ENCODE measurements at places on chromosomes 12 and 14.

GRCh38 chr14:55329999-55330710, 58.9 kb downstream of the FBXO34 start:
- DNase-seq: no peak

DNA sequence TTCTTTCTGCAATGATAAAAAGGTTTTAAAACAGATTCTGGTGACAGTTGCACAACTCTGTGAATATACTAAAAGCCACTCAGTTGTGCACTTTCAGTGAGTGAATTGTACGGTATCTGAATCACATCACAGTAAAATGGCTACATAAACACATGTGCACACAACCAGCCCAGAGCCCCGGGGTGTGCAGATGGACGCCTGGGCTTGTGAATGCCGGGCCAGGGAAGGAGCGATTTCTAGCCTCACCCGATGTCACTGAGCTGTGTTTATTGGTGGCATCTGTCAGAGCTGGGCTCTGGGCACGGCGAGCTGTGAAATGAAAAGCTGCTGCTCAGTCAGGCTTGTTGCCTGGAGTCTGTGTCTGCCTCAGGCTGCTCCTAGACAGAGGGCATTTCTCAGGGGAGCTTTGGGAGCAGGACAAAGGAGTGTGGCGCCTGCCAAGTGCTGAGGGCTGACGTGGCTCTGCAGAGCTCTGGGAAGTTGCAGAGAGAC, 25.9 kb downstream of the RHOF start:
- DNase-seq: no peak

DNA sequence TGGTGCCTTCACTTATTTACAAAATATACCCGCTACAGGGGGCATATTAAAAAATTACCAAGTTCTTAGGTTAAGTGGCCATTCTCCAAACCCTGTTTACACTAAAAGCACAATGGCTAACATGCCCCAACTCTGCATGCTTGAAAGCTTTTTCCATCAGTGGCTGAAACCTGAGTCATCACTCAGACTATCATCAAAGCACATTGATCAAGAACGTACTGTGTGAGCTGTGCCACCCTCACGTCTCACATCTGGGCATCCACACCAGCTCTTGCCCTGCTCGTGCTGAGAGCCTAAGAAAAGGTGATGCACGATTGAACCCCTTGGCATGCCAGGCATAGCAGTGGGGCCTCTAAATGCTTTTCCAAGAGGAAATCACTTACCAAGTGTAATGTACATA, 13.2 kb downstream of the AQP6 start:
- no peak for DNase-seq

- DNase-seq: no peak
Measured at GRCh38 chr12:39081910-39082309, 176.5 kb upstream of the CPNE8 start.

- no peak for DNase-seq
Measured at GRCh38 chr12:101287357-101287756, 7.5 kb downstream of the UTP20 start.

DNA sequence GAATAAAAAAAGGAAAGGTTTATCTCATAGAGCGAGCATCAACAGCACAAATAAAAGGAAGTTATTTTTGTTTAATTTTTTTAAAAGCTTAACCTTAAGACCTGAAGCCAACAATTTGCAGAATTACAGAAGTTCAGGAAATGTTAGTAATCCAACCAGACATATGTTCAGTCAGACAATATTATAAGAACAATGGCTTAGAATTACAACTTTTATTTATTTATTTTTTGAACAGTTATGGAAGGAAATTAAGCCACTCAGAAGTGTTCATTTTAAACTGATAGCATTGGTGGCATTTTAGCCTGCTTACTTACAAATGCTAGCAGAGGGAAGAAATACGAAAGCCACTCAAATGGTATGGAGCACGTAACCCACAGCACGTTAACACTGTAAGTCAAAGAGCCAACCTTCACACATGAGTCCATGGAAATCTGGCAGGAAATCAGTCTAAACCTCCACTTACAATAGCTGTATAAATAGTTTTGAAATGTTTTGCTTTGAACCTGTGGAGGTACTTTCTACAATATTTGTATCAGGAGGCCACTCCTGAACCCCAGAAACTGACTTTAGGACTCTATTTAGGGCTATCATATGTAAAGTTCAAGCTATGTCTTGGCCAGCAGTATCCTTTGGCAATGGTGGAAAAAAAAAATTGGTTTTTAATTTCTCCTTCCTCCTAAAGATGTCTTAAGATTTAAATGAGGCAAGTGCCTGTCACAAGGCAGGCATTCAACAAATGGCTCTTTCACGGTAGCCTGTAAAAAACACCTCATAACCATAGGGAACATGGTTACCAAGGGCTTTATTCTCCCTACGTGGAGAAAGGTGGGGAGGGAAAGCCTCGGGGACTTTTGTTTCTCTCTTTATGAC, 102.3 kb downstream of the ITPR2 start:
- no peak for DNase-seq

DNA sequence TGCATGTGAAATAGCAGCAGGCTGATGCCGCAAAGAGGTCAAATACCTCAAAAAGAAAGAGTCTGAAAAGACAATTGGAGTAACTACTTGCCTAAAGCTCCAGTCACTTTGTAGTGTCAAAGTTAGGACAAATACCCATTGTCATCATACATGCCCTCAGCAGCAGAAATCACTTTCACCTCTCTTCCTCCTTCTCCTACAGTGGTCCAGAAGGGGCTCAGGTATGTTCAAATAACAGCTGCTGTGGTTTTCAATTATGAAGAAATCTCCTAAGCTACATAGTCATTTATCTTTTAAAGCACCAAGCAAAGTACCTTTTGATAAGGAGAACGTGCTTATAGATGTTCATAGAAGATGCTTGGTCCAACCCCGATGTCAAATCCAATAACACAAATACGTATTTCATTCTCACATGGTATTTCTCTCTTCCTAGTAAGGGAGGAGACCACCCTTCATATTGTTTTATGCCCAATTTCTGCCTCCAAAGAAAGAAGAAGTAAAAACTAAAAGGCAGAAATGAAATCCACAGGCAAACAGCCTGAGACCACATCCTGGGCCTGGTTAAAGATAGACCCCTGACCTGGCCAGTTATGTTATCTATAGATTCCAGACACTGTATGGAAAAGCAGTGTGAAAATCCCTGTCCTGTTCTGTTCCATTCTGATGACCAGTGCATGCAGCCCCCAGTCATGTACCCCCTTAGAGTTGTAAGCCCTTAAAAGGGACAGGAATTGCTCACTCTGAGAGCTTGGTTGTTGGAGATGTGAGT, 23.7 kb downstream of the GYS2 start:
- no peak for DNase-seq

DNA sequence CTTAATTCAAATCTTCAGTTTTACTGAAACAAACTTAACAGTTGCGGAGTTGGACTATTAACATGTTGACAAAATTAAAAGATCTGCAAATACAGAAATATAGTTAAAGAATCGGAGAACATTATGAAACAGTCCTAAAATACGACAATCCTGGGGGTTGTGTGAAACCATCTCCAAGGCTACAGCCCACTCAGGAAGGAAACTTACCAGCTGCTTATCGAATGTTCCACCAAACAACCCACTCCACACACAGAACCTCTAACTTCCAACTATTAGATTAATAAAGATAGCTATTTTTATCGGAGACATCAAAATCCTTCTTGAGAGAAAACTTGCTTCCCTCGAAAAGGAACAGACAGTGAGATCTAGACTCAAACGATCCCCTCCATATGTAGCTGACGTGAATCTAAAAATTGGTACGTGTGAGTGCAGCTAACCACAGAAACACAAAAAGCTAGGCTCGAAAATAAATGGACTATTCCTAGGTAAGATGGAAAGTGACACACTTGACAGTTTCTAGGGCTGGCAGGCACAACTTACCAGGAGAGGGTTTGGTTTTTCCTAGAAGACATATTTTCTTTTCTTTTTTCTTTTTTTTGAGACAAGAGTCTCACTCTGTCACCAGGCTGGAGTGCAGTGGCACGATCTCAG, 12.9 kb downstream of the VPS37B start:
- no peak for DNase-seq

GRCh38 chr12:19689226-19689625, 249.9 kb downstream of the AEBP2 start:
- DNase-seq: no peak

DNA sequence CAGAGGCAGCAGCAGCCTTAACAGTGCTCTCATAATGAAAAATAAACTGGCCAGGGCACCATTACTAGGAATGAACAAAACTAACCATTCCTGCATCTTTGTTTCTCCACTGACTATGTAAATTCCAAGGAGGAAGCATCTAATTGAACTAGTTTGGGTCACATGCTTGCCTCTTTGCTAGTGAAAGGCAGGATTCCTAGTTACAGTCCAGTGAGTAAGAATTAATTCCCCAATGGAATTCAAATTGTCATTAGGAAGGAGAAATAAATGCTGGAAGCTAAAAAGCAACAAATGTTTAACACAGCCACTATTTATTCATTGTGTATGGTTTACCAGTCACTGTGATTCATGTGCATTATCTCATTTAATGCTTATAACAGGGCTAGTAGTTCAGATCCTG, 316.0 kb downstream of the CCDC91 start:
- no peak for DNase-seq

- DNase-seq: peak; percentile 43
Measured at GRCh38 chr12:57899010-57899662, 42.2 kb upstream of the ATP23 start.

- DNase-seq: no peak
Measured at GRCh38 chr12:112514926-112515642, 96.3 kb downstream of the PTPN11 start.

DNA sequence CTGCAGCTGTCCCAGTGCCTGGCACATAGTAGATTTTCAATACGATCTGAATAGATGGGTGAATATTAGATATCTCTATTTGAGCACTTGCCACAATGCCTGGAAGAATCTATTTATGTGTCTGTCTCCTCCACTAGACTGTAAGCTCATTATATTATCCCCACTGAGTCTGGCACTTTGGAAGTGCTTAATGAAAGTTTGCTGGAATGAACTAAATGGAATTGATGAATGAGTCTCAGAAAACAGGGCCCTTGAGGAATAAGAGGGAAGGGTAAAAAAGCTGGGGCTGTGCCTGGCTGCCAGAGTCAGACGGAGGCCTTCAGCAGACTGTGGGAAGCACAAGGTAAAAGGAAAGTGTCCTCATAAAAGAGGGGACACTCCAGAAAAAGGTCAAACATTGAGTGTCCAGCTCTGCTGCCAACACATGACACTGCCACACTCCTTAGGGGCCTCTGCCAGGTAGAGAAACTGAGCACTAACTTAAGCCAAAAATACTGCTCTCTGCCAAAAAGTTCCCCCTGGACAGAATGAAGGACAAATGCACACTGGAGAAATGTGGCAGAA, 39.3 kb downstream of the GLT8D2 start:
- no peak for DNase-seq

DNA sequence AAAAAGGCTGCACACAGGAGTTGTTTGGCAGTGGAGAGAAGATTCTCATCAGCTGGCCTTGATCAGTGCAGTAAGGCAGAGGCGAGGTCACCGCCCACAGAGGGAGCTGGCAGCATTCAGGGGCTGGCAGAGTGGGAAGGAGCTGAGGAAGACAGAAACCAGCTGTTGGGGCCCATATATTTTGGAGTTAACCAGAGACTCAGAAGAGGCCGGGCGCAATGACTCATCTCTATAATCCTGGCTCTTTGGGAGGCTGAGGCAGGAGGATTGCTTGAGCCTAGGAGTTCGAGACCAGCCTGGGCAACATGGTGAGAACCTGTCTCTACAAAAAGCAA, 17.7 kb downstream of the SMCO2 start:
- no peak for DNase-seq

- no peak for DNase-seq
Measured at GRCh38 chr14:38964630-38965029, 138.4 kb downstream of the SEC23A start.

DNA sequence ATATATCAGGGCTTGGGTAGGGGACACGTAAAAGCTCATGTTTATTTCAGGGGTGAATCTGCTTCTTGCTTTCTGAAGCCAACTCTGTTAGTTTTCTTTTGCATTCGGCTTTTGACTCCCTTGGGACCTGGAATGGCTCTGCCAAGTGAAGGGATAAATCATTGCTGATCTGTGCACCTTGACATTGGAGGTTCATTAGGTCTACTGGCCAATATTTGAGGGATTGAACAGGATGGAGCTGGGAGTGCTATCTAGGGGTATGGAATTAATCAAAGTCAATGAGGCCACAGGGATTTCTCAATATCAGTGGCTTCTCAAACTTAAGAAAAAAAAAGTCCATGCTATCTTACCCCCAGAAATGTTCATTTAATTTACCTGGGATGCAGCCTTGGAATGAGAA, 203.5 kb upstream of the RMST start:
- DNase-seq: no peak

- no peak for DNase-seq
Measured at GRCh38 chr14:21063479-21063878, 5.9 kb downstream of the RNASE8 start.

GRCh38 chr12:77835969-77836368, 5.3 kb downstream of the NAV3 start:
- no peak for DNase-seq

- no peak for DNase-seq
Measured at GRCh38 chr14:56046996-56047395, 71.2 kb upstream of the PELI2 start.

DNA sequence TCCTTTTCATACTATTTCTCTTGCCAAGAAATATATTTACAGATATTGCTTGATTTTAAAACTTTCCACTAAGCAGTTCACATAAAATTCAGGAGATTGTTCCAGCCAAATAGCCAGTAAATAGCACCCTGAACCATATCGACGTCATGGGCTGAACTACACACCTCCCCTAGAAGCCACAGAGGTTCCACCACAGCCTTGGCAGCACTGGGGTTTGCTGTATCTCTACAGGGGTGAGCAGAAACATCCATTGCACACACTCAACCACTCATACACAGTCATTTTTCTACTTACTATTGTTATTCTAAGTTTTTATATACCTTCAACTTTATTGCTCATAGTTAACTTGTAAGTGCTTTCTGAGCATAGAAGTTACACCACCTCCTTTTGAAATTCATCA, 8.1 kb upstream of the EIF2S3B start:
- no peak for DNase-seq

DNA sequence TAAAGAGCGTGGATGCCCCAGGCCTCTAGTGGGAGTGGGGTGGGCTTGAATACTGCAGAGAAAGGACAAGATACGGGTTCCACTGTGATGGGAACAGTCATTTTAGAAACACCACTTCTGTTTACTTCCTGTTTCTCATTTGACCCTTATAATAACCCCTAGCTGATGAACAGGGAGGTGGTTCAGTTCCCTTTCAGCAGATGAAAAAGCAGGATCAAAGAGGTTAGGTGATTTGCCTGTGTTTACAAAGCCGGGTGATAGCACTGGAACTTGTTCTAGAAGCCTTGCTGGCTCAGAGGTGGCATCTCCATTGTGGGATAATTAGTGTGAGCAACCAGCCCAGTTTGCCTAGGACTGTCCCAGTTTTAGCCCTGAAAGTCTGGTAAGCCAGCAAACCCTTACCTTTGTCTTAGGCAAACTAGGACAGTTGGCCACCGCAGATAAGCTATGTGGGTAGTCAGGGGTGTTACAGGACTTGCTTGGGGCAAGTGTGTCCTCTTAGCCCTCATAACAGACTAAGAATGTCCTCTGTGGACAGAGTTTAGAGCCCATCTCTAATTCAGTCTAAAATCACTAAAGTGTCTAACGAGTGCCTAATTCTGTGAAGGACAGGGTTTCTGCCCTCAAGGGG, 7.5 kb upstream of the LRP1-AS start:
- no peak for DNase-seq

- DNase-seq: no peak
Measured at GRCh38 chr12:30882706-30883105, 43.8 kb upstream of the TSPAN11 start.

- DNase-seq: no peak
Measured at GRCh38 chr12:96034621-96035282, 635 bp downstream of the LTA4H start.

All from stimulated activated CD4-positive, alpha-beta T cell treated with anti-CD3 and anti-CD28 coated beads, Interleukin-1b, Interleukin-23, amount 100 ng/mL, for 1 hour (primary cell).